Activated CD8-positive, alpha-beta memory T cell treated with anti-CD3 and anti-CD28 coated beads, Interleukin-2, amount 50 U/mL, for 4 hours (primary cell): ENCODE measurements at places on chromosomes 5 and 9.

DNA sequence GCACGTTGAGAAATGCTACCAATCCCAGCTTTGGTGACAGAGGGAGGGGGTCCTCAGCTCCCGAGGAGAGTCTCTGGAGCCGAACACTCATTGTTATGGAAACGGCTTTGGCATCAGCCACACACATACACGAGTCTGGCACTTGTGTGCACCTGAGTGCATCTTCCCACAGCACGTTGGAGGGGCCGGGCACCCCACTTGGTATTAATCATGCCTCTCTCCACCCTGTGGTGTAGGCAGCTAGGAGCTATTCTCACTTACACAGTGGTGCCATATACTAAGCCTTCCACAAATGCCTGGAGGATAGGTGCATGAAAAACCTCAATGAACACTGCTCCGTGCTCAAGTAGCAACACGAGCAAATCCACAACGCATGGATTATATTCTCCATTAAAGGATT lies 133.9 kb upstream of the PANK3 start:
- no peak for DNase-seq

DNA sequence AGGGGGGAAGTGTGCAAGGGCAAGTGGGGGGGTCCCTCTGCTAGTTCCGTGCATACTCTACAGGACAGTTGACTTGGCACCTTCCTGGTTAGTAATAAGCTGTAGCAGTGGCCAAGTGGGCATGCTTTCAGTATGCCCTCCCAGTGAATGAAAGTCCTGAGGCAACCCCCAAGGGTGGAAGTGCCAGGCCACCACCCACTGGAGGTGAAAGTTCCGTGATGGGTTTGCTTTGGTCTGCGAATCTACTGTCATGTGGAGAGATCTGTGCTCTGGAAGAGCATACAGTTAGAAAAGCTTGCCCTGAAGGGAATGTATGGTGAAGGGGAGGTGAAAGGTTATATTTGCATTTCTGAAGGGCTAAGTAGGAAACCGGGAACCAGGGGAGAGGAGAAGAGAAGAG lies 10.3 kb downstream of the FXN start:
- DNase-seq, result no peak

GRCh38 chr5:67047160-67047559 lies 149.4 kb downstream of the CD180 start:
- no peak for DNase-seq

- DNase-seq, result no peak
These were observed 992 bp downstream of the SH2D3C start for GRCh38 chr9:127777368-127777980.

GRCh38 chr9:31492229-31492628 lies 892.2 kb upstream of the ACO1 start:
- no peak for DNase-seq

- no peak for DNase-seq
These were observed 31.5 kb downstream of the MLANA start for GRCh38 chr9:5922192-5922591.
